ENCODE measurements at places on chromosomes 3 and 15. TPM values are rescaled to one million over a fixed set of nuclear protein-coding genes. Genes with fewer than 3 reads are reported as not detected.

The COLQ gene
- 0.13 TPM for total RNA-seq

The C3orf80 gene
- total RNA-seq: 1.2 TPM

The WDR93 gene
- total RNA-seq: 0.41 TPM

The TNNC1 gene
- 1.4 TPM for total RNA-seq

The RASL12 gene
- 0.92 TPM for total RNA-seq

The CFAP91 gene
- total RNA-seq: 3.3 TPM

The CHRM5 gene
- total RNA-seq: not detected

The KLF15 gene
- 0.67 TPM for total RNA-seq

The DPPA4 gene
- not detected for total RNA-seq

The FAM3D gene
- total RNA-seq: not detected

The LNP1 gene
- 2.3 TPM for total RNA-seq

The EFCC1 gene
- 0.14 TPM for total RNA-seq

The SNUPN gene
- 17.4 TPM for total RNA-seq

The WDR49 gene
- not detected for total RNA-seq

The A4GNT gene
- total RNA-seq: not detected

The NR1I2 gene
- total RNA-seq: 0.14 TPM

The FEZF2 gene
- not detected for total RNA-seq

The HRH1 gene
- total RNA-seq: 3.2 TPM

The C2CD4B gene
- total RNA-seq: 1.2 TPM

The CPN2 gene
- total RNA-seq: not detected

Data from kidney epithelial cell (primary cell).